ENCODE measurements at places on chromosomes 1 and 21. TPM values are rescaled to one million over a fixed set of nuclear protein-coding genes. Genes with fewer than 3 reads are reported as not detected.

The S100A12 gene
- total RNA-seq: not detected

The NT5C1A gene
- not detected for total RNA-seq

The CGN gene
- total RNA-seq: 33.6 TPM

The PRR9 gene
- 46.0 TPM for total RNA-seq

The ARID1A gene
- total RNA-seq: 55.4 TPM

Measured in lower leg skin (tissue), 4 donors.